ENCODE measurements at places on chromosomes 5 and 9.

DNA sequence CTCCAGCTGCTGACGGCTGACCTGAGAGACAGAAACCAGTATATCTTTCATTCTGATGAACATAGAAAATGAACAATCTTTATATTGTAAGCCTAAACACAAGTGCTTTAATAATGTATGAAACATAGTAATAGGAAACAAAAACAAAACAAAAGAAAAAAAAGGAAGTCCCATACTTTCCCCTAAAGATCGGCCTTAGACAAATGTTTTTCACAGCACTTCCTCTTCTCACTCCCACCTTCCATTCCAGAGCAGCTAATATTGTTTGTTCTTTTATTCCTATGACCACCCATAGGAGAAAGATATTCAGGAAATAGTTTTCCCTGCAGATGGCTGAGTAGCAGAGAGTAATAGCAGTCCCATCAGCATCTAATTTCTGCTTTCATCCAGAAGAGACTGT lies 194.4 kb upstream of the SLC27A6 start:
- DNase-seq, result no peak

DNA sequence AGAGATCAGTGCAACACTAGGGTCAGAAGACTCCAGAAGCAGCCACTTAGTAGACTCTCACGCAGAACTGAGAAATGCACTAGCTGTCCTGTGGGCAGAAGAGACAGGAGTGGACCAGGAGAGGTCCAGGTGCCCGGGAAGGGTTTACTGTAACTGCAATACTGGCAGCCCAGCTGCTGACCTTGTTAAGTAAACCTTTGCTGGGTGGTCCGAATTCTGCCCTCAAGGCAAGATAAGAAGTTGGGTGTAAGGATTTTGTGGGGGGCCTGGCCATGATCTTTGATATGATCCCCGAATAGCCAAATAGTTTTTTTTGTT lies 91.3 kb downstream of the PDE6A start:
- DNase-seq, result no peak

DNA sequence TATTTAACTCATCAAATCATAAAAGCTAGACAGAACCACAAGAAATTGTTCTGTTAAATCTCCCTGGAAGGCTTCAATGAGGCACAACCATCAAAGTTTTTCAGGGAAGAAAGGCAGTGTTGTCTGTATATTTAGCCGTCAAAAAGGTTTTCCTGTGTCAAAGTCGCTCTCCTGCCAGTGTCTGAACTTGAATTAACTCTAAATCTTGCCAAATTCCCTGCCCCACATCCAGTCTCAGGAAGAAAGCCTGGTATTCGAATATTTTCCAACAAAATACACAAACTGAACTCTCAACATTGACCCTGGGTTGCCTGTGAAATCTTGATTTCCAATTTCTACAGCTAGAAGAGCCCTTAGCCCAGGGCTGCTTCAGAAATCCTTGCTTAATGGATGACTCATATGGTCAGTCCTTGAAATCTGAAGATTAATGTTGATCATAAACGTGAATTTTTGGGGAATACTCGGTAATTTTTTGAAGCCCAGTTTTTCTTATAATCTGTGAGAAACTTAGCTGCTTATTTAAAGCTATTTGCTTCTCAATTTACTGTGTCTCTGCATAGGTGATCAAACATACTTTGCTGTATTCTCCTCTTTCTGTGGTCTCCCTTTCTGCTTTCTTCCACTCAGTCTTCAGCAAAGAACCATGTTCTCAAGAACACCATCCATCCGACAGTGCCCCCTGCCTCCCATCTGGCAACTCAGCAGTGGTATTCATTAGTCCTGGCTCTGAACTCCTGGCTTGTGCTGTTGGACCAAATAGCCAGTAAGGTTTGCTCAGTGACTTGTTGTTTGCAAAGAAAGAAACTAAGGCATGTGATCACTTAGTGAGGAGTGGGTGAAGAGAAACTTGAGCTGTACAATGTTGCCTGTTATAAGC lies 58.9 kb downstream of the NREP start:
- no peak for DNase-seq

GRCh38 chr5:78719504-78720219 lies 71.1 kb upstream of the LHFPL2 start:
- no peak for DNase-seq

- no peak for DNase-seq
Observed at GRCh38 chr5:157177953-157178352, 2.7 kb upstream of the ITK start.

Data from CD4-positive, alpha-beta T cell treated with Interleukin-17A for 1 hour (primary cell).